RPMI7951 (cell line): ENCODE measurements at places on chromosomes 4 and X. TPM values are rescaled to one million over a fixed set of nuclear protein-coding genes. Genes with fewer than 3 reads are reported as not detected.

Gene STARD8
- total RNA-seq: 10.2 and 11.6 TPM in 2 replicates

Gene ESX1
- not detected in 2 replicates for total RNA-seq

Gene RASL11B
- total RNA-seq: 1.2 and 1.9 TPM in 2 replicates

Gene FHDC1
- total RNA-seq: 0.36 and 0.49 TPM in 2 replicates

Gene RIBC1
- total RNA-seq: 1.1 and 1.6 TPM in 2 replicates

Gene NBDY
- 25.6 and 35.6 TPM in 2 replicates for total RNA-seq

Gene SPANXN4
- not detected in 2 replicates for total RNA-seq

Gene PDZD4
- total RNA-seq: 0.12 and 0.68 TPM in 2 replicates

Gene KLKB1
- not detected in 2 replicates for total RNA-seq

Gene HS3ST1
- total RNA-seq: under 0.01 TPM in 1 of 2 replicates, not detected in the other

Gene C4orf54
- total RNA-seq: 1.4 TPM in 2 replicates

Gene IL3RA
- total RNA-seq: not detected in 2 replicates

Gene PLAC8
- total RNA-seq: 0.39 and 0.96 TPM in 2 replicates

DNA sequence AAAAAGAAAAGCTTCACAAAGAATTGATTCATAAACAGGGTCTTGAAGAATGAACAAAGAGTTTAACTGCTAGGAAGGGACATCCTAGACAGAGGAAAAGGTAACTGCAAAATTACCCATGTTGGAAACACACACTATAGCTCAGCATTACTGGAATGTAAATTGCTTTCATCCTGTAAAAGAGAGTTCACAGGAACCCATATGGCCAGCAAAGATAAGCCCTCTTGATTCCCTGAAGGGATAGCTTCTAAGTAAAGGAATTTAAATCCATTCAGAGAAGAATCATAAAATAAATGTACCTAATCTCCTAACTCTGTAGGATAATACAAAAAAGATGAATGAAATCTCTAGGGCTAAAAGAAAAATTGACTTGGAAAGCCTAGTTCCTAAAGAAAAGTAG is 107.1 kb upstream of the INTU start:
- no peak for DNase-seq

GRCh38 chr4:108646706-108647105 is 3.7 kb upstream of the OSTC start:
- no peak for DNase-seq

GRCh38 chrX:34300871-34301270 is 168.8 kb upstream of the FAM47A start:
- peak; percentile 5 for DNase-seq

GRCh38 chrX:130658310-130658709 is 244.7 kb downstream of the ENOX2 start:
- no peak for DNase-seq

- no peak for DNase-seq
Measured at GRCh38 chrX:84175958-84176357, 12.0 kb downstream of the RPS6KA6 start.

GRCh38 chrX:56278692-56279091 is 46.5 kb downstream of the KLF8 start:
- no peak for DNase-seq

DNA sequence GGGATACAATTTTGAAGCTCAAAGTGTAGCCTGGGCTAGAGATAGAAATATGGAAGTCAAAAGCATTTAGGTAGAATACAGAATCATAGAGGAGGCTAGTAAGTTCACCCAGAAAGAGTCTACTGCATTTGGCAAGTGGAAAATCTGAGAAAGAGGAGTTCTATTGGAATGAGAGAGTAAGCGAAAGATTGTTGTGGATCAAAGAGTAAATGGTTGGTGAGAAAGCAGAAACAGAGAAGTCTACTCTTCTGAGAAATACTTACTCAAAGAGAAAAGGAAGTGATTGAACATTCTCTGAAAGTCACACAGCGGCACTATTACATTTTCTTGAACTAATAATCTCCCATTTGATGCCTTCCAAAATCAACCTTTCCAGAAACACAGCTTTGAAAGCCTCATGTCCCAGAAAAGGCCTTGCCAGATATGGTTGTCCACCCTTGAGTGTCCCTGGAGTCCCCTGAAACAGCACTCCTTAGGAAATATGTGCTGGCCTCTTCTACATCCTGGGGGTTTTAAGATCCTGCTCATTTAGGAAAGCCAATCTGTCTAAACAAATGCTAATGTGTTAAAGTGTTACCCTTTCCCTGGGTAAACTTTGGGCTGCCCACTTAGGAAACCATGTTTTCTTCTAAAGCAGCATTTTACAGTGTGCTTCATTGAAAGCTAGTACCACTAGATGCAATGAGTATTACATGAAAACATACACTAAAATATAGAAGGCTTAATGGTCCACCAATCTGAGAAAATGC is 132.6 kb downstream of the INPP4B start:
- DNase-seq: no peak

- DNase-seq: no peak
Measured at GRCh38 chrX:150768580-150769190, 75.5 kb downstream of the MTMR1 start.

DNA sequence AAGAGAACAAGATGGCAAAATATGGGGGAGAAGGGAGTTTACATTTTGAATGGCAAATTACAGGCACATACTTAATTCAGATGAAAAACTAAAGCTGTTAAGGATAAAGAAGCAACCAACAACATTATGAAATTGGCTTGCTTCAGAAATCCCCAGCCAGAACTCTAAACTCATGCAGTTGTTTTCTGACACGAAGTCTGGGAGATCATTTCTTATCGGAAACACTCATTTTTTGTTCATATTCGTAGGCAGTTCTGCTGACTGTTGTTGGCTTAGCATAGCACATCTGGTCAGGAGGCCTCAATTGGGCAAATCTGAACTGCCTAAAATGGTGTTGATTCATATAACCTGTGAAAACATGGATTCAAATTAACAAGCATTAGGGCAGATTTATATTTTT is 33.0 kb upstream of the ARHGAP6 start:
- DNase-seq: no peak

- DNase-seq: no peak
Measured at GRCh38 chr4:169005453-169006099, 4.5 kb downstream of the CBR4 start.

GRCh38 chr4:185955826-185956543 is 113.0 kb upstream of the TLR3 start:
- DNase-seq: no peak

DNA sequence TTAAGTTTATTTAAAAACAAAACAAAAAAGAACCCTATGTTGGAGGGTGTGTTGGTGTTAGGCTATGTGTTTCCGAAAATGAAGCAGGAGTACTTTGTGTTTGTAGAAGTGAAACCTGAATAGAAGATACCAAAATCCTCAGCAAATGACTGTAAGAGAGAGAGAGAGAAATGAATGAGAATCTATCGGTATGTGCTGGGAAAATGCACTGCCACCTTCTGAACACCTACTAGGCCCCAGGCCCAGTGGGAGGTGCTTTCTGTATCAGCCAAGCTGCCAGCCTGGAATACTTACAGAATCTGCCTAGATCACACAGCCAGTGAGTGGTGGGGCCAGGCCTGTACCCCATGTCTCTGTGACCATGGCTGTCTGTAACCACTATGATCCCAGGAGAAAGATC is 14.9 kb upstream of the PIM2 start:
- DNase-seq: no peak

GRCh38 chr4:117137145-117137544 is 51.8 kb upstream of the TRAM1L1 start:
- peak; percentile 87 for DNase-seq

- DNase-seq: no peak
Measured at GRCh38 chr4:159117564-159117963, 14.7 kb downstream of the RAPGEF2 start.

GRCh38 chr4:26726655-26727387 is 133.8 kb upstream of the STIM2 start:
- no peak for DNase-seq

GRCh38 chr4:188722911-188723310 is 583.7 kb downstream of the TRIML1 start:
- DNase-seq: no peak

DNA sequence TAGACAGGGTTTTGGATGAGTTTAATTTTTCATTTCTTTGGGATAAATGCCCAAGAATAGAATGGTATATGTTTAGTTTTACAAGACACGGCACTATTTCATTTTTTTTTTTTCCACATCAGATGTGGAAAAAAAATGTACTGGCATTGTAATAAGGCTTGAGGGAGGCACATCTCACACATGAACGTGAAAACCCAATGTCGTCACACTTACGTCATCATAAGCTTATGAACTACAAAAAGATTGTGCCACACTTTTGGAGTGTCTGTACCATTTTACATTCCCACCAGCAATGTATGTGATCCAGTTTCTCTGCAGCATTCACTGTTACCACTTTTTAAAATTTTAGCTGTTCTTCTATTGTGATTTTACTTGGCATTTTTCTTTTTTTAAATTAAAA is 74.2 kb downstream of the TAF1 start:
- no peak for DNase-seq

- no peak for DNase-seq
Measured at GRCh38 chrX:48939524-48940228, 17.7 kb downstream of the OTUD5 start.

DNA sequence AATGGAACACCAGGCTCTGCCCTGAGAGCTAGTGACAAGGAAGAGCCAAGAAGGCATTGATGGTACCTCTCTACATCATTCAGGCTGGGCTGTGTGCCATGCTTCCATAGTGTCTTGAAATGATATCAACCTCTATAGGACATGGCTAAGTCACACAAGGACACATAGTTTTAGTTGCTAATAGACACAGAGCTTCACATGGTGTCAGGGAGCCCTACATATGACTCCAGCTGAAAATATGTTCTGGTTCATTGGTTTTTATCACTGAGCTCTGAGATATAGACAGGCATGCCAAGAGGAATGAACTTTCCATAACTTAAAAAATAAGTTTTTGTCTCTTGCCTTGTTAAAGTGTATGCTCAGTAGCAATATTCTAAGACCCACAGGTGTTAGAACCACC is 72.1 kb upstream of the PRKG2 start:
- no peak for DNase-seq

- no peak for DNase-seq
Measured at GRCh38 chrX:10728806-10729389, 108.5 kb upstream of the MID1 start.

- no peak for DNase-seq
Measured at GRCh38 chr4:150543042-150543441, 38.9 kb upstream of the MAB21L2 start.

DNA sequence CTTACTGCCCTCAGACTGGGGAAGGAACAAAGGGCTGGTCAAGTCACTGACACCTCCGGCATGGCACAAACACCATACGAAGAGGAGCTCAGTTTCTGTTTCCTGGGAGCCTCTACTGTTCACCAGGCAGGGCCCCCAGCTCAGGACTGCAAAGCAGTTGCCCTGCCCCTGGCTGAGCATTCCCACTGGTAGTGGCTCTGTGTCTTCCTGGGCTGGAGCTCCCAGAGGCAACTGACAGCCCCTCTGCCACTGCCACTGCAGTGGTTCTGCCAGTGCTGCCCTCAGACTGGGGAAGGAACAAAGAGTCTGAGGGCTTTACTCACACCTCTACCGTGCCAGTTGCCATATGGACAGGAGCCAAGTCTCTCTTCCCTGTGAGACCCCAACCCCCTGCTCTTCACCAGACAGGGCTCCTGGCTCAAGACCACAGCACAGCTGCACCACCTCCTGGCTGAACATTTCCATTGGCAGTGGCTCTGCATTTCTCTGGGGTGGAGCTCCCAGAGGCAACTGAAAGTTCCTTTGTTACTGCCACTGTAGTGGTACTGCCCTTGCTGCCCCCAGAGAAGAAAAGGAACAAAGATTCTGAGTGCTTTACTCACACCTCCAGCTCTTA is 67.9 kb downstream of the SMARCA5 start:
- no peak for DNase-seq

GRCh38 chr4:108078024-108078733 is 88.5 kb downstream of the HADH start:
- no peak for DNase-seq

DNA sequence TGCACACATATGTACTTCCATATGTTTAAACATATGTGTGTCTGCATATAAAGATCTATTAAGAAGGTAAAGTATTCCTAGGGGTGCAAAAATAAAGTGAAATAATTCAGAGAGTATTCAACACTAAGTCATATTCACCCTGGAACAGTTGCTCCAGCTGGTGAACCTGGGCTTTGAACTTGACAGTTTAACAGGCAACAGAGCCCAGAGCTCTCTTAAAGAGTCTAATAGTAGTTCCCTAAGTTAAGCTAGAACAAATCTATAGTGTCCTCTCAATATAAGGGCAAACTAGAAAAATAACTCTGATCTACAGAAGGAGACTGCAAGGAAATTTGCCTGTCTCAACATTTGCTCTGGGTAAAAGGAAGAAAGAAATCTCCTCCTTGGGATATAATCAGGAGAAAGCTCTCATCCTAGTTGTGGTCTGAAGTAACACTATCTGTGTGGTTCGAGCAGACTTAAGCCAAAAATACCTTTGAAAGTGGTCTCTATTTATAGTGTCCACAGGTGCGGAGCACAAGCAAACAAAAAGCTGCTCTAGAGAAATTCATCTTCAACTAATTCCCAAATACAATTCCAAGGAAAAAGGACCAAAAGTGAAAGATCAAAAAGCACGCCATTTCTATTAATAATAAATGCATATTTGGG is 29.9 kb downstream of the VEGFC start:
- no peak for DNase-seq

DNA sequence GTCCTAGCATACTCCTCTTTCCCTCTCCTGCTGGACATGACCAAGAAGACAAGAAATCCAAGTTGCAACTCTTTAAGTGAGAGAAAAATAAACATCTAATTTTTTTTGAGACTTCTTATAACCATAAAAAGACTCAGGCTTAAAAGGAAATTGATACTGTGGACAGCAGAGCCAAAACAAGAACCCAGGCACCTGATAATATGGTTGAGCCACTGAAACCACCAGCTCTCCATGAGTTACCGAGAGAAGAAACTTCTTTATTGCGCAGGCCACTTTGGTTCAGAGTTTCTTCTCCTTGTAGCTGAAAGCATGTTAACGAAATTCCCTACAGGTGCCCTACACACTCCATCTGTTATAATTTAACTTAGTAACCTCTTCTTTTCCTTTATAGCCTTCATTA is 11.3 kb upstream of the SPCS3 start:
- DNase-seq: no peak

DNA sequence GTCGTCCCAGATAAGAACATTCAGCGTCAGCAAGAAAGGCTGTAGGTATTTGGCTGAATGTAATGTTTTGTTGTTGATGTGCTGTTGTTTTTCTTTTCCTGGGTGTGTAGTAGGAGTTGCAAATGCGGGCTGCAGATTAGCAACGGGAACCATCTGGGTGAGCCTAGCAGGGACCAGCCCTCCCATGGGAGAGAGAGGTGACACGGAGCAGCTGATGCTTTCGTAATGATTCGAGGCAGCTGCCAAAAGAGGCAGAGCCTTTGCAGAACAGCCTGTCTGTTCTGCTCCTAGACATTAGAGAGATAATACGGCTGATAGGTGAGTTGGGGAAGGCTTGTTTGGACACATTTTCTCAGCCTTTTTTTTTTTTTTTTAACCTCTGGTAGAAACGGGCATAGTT is 25.3 kb downstream of the ARSF start:
- peak; percentile 20 for DNase-seq

GRCh38 chr4:108567831-108568230 is 52.5 kb upstream of the RPL34 start:
- no peak for DNase-seq

GRCh38 chr4:180164799-180165198 is 2078.4 kb upstream of the TENM3 start:
- DNase-seq: no peak

- DNase-seq: no peak
Measured at GRCh38 chr4:59630922-59631321, 1569.2 kb upstream of the ADGRL3 start.
